Osteoblast (primary cell): ENCODE measurements at places on chromosomes 13 and 19.

- no peaks in the 10 kb centered on the region for H3K36me3 ChIP-seq
- no peak overlapping the region for H3K4me3 ChIP-seq
- no peak for DNase-seq
- no peaks in the 10 kb centered on the region for H3K27me3 ChIP-seq
- no peak overlapping the region for H3K27ac ChIP-seq
These were observed 362.6 kb downstream of the FGF14 start for GRCh38 chr13:102039264-102039663.

GRCh38 chr13:111259058-111259457 lies 61.4 kb upstream of the TEX29 start:
- no peaks in the 10 kb centered on the region for H3K4me1 ChIP-seq
- peaks cover 11% of the 10 kb centered on the region for H3K36me3 ChIP-seq
- no peaks in the 10 kb centered on the region for H3K27me3 ChIP-seq

- H3K4me1 ChIP-seq, result no peaks in the 10 kb centered on the region
- peaks cover 51% of the 10 kb centered on the region for H3K27me3 ChIP-seq
- no peaks in the 10 kb centered on the region for H3K36me3 ChIP-seq
- no peak overlapping the region for H3K27ac ChIP-seq
These were observed 47.4 kb upstream of the TUBGCP3 start for GRCh38 chr13:112635323-112635722.

GRCh38 chr13:112329376-112329775 lies 46.8 kb upstream of the SPACA7 start:
- H3K36me3 ChIP-seq, result no peaks in the 10 kb centered on the region
- H3K27ac ChIP-seq, result no peak overlapping the region
- H3K27me3 ChIP-seq, result no peaks in the 10 kb centered on the region
- H3K4me1 ChIP-seq, result no peaks in the 10 kb centered on the region

DNA sequence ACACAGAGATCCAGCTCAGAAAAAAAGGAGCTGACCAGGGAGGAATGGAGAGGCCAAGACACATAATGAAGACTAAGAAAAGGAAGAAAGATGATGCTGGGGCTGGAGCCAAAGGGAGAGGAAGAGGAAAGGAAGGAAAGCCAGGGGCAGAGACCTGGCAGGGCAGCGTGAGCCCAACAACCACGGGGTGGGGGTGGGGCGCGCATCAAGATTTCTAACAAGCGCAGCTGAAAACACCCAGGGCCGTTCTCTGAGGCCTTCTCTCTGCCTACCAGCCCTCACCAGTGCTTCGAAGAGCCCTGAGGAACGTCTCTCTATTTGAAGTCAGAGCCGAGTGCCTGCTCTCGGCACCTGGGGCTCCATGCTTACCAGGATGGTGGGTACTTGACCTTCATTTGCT lies 23.6 kb upstream of the POU2F2 start:
- peaks cover 88% of the 10 kb centered on the region for H3K27me3 ChIP-seq
- no peak overlapping the region for H3K4me3 ChIP-seq
- H3K4me1 ChIP-seq, result no peaks in the 10 kb centered on the region

- H3K4me3 ChIP-seq, result no peak overlapping the region
- no peaks in the 10 kb centered on the region for H3K36me3 ChIP-seq
- DNase-seq, result no peak
These were observed 6.1 kb upstream of the SERPINE3 start for GRCh38 chr13:51333421-51333820.
